Sigmoid colon (tissue), 7 donors: ENCODE measurements at places on chromosomes 7 and 10. TPM values are rescaled to one million over a fixed set of nuclear protein-coding genes. Genes with fewer than 3 reads are reported as not detected.

GRCh38 chr10:20552382-20552781 is 344.7 kb downstream of the NEBL start:
- no peaks in the 10 kb centered on the region for H3K36me3 ChIP-seq
- no peak for DNase-seq
- no peaks in the 10 kb centered on the region for H3K27me3 ChIP-seq
- no peak overlapping the region for H3K27ac ChIP-seq
- H3K4me3 ChIP-seq = no peak overlapping the region

UCN3 gene
- not detected for total RNA-seq

- peak overlapping the region; percentile 89 for H3K4me3 ChIP-seq
- peak overlapping the region; percentile 80 for H3K27ac ChIP-seq
- H3K27me3 ChIP-seq = no peaks in the 10 kb centered on the region
- H3K4me1 ChIP-seq = peaks cover 22% of the 10 kb centered on the region
Measured at GRCh38 chr10:7819121-7819460, 786 bp downstream of the TAF3 start.

- no peaks in the 10 kb centered on the region for H3K4me1 ChIP-seq
- no peak overlapping the region for H3K4me3 ChIP-seq
- H3K27me3 ChIP-seq = no peaks in the 10 kb centered on the region
- H3K36me3 ChIP-seq = no peaks in the 10 kb centered on the region
- H3K27ac ChIP-seq = no peak overlapping the region
- DNase-seq = no peak
Measured at GRCh38 chr10:119638982-119639381, 12.2 kb upstream of the BAG3 start.

GRCh38 chr7:137084607-137085380 is 216.3 kb downstream of the CHRM2 start:
- H3K4me1 ChIP-seq = peaks cover 44% of the 10 kb centered on the region
- H3K4me3 ChIP-seq = no peak overlapping the region
- H3K27me3 ChIP-seq = no peaks in the 10 kb centered on the region
- H3K27ac ChIP-seq = no peak overlapping the region

DNA sequence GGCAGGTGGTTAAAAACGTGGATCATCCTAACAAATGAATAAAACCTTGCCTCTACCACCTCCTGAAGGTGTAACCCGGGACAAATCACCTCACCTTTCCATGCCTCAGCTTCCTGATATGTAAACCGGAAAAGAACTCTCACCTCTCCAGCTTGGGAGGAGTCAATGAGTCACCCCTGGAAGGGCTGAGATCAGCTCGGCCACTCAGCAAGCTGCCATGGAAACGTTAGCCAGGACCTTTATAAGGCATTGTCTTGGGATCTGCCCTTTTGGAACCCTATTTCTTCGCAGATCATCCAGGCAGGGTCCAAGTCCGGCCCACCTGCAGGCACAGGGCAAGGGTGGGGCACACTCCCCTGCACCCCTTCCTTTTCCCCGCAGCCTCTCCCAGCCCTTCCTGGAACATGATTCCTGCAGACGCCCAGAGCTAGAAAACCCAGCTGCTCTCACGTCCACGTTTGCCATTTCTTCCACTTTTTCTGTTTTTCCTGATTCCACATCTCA is 81.6 kb upstream of the PFKP start:
- no peak overlapping the region for H3K27ac ChIP-seq
- H3K4me3 ChIP-seq = no peak overlapping the region
- H3K27me3 ChIP-seq = peaks cover 36% of the 10 kb centered on the region
- H3K36me3 ChIP-seq = no peaks in the 10 kb centered on the region

HOXA9 gene
- total RNA-seq = 14.0 TPM

CLRN3 gene
- not detected for total RNA-seq

CABCOCO1 gene
- 0.36 TPM for total RNA-seq

DNA sequence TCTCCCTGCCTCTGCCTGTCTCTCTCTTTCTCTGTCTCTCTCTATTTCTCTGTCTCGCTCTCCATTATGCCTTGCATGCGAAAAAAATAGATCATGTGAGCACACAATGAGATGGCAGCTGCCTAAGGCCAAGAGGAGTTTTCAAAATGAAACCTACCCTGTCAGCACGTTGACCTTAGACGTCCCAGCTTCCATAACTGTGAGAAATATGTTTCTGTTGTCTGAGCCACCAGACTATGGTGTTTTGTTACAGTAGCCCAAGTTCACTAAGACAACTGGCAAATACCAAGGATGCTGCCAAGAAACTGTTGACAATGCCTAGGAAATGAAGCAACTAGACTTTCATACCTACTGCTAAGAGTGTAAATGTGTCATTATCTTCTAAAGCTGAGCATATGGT is 70.6 kb upstream of the PLXDC2 start:
- no peak overlapping the region for H3K27ac ChIP-seq
- no peaks in the 10 kb centered on the region for H3K36me3 ChIP-seq
- no peaks in the 10 kb centered on the region for H3K4me1 ChIP-seq
- no peak overlapping the region for H3K4me3 ChIP-seq

WDR11 gene
- total RNA-seq = 46.4 TPM
